ENCODE measurements at places on chromosomes 5 and 9. TPM values are rescaled to one million over a fixed set of nuclear protein-coding genes. Genes with fewer than 3 reads are reported as not detected.

- DNase-seq: no peak
These were observed 93.5 kb downstream of the FGF1 start for GRCh38 chr5:142592365-142592764.

The PCDHB12 gene
- not detected for total RNA-seq

DNA sequence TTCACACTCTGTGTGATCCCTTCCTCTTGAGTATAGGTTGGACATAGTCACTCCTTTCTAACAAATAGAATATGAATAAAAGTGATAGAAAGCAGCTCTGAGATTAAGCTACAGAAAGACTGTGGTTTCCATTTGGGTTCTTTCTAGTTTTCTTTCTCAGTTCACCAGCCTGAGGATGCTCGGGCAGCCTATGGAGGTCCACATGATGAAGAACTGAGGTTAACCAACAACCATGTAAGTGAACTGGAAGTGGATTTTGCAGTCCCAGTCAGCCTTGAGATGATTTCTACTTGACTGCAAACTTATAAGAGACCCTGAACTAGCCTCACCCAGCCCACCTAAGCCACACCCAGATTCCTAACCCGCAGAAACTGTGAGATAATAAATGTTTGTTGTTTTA is 10.1 kb upstream of the FOXE1 start:
- DNase-seq: no peak

- DNase-seq: no peak
These were observed 64.5 kb downstream of the RCL1 start for GRCh38 chr9:4857163-4857810.
